ENCODE measurements at places on chromosomes 3 and 15. TPM values are rescaled to one million over a fixed set of nuclear protein-coding genes. Genes with fewer than 3 reads are reported as not detected.

The KCTD6 gene
- 13.0 TPM for total RNA-seq

The ARHGEF3 gene
- total RNA-seq: 27.4 TPM

The CCDC80 gene
- 17.4 TPM for total RNA-seq

The GDPGP1 gene
- 5.2 TPM for total RNA-seq

The HRH1 gene
- total RNA-seq: 0.78 TPM

The EFHB gene
- total RNA-seq: not detected

DNA sequence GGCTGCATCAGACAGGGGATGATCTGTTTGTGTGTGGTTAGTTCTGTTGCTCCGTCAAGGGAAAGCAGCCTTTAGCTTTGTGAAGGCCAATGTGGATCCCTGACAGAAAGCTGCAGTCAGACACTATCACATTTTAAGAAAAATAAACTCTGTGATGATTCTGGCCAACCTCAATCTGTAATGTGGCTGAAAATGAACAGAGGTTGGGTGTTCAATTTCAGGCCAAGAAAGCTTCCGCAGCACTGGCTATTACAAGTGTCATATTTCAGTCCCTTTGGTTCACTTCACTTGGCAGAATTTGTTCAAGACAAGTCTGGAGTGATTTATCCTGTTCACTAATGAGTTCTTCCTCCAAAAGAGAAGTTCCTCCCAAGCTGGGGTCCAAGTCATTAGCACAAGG is 571.8 kb upstream of the IL12A start:
- no peak for DNase-seq

GRCh38 chr3:174651951-174652350 is 207.2 kb upstream of the NAALADL2 start:
- DNase-seq: no peak

GRCh38 chr3:9809239-9809614 is 835 bp upstream of the TTLL3 start:
- DNase-seq: no peak

DNA sequence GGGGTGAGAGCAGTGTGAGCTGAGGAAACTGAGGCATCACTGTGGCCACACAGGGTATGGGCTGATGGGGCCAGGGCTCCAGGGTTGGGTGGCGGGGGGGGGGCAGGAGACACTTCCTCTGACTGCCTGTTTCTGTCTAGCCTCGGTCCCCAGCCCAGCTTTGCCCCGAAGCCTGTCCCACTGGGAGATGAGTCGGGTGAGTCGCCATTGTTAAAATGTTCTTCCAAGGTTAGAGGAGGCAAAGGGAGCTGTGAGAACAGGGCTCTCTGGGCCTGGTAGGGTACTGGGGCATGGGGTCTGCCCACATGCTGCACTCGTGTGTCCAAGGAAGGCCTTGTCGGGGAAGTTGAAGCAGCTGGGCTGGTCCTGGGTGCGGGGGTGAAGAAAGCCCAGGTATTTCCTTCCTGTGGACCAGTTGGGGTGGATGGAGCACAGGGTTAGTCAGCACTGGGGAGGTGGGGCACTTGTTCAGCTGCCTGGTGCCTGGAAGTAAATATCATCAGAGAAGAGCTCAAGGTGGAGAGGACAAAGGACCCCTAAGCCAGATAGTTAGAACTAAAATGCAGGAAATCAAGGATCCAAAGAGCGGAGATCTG is 8.3 kb upstream of the JMJD7 start:
- no peak for DNase-seq

- DNase-seq: no peak
Observed at GRCh38 chr3:140748903-140749302, 71.0 kb downstream of the TRIM42 start.

DNA sequence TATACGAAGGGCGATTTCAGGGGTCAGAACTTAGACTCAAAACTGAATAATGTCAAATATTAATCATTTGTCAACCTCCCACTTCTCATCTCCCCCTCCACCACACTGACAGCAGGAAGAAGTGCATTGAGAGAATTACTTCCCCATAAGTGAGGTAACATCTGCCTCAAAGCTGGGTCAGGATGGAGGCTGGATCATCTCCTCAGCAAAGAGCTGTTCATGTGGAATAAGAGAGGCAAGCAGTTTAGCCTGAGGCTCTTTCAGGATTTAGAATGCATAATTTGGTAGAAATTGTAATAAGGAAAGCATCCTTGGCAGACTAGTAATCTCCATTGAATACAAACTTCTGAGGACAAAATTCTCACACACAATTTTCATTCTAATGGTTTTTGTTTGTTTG is 512.1 kb downstream of the ROBO1 start:
- no peak for DNase-seq

- DNase-seq: no peak
Observed at GRCh38 chr3:129594409-129594808, 12.1 kb downstream of the PLXND1 start.

DNA sequence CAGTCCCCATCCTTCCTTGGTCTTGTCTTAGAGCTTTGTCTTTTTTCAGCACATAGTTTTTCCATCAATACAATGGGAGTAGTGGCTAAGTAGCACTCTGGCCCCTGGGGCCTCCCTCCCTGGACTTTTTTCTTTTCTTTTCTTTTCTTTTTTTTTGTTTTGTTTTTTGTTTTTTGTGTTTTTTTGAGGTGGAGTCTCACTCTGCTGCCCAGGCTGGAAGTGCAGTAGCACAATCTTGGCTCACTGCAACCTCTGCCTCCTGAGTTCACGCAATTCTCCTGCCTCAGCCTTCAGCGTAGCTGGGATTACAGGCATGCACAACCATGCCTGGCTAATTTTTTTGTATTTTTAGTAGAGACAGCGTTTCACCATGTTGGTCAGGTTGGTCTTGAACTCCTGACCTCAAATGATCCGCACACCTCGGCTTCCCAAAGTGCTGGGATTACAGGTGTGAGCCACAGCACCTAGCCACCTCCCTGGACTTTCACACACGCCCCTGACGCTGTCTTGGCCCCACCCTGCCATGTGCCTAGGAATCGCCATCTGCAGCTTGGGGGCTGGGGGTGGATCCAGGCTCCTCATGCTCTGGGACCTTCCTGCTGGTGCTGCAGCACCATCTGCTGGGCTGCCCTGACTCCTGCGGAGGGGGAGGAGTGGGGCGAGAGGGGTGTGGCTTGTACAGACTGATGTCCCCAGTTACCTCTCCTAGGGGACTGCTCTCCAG is 2.8 kb downstream of the C15orf39 start:
- DNase-seq: peak; percentile 94

GRCh38 chr15:69606144-69606543 is 153.5 kb downstream of the RPLP1 start:
- no peak for DNase-seq

- DNase-seq: no peak
Observed at GRCh38 chr3:182948305-182948704, 32.0 kb downstream of the DCUN1D1 start.

DNA sequence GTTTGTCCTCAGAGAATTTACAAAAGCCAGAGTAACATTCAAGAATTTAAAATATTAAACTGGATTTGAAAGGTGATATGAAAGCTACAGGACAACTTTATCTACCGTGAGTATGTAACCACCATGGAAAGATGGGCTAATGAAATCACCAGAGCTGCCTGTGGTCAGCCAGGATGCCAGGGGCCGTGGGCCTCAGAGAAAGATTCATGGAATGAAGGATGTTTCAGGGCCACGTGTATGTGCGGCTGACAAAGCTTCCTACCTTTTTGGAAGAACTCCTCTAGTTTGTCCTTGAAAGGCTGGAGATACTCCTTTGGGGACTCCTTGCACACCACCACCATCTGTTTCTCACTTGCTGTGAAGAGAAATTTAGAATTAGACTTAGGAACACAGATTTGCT is 138.9 kb downstream of the GREM1 start:
- no peak for DNase-seq

DNA sequence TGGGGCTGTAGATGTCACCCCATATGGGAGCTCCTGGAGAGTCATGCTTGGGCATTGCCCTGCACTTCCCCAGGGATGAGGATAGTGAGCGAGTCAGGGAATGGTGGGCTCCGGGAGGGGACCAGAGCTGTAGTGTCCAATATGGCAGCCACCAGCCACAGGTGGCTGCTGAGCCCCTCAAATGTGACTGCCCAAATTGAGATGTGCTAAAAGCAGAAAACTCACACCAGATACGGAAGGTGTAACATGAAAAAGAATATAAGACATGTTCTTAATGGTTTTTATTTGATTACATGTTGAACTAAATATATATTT is 31.7 kb downstream of the GRIP2 start:
- DNase-seq: no peak

DNA sequence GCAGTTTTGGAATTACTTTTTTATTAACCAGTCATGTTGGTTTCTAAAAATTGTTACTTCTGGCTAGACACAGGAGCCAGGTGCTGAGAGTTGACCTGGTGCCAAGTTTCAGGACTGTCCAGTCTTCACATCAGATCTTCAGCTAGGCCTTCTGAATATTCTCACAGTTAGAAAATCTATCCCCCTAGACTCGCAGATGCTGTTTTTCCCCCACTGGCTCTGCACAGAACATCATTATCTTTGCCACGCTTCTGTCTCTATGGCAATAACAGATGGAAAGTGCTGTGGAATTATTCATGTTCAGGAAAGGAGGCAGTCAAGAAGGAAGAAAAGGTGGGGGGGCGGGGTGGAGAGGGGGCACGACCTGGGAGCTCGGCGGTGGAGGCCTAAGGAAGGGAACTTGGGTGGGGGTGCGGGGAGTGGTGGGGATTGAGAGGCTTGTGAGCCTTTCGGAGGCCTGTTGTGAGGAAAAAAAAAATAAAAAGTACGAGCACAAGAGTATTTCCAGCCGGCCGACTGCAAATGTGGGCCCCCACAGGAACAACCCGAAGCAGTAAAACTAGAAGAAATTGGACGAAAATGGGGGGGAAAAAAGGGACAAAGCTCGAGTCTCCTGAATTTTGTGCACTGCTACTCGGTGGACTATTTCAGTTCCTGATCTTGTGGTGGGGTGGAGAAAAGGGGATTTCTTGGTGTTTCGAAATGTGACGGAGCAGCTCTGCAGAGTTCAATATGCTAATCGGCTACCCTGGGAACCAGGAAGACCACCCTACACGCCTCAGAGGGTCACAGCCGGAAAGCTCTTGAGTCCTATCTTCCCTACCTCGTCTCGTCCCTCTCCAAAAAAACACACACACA is 1.5 kb upstream of the SKIL start:
- DNase-seq: peak; percentile 68

- DNase-seq: no peak
Observed at GRCh38 chr15:65923264-65923663, 54.0 kb downstream of the RAB11A start.

Measured in body of pancreas (tissue), 4 donors.